PC-9 (cell line): ENCODE measurements at places on chromosomes 4 and X.
A peak's percentile ranks its signal among the peaks of the same experiment; 100 is the strongest.

GRCh38 chr4:165555302-165555701, 176.5 kb downstream of the CPE start:
- DNase-seq, result no peak

GRCh38 chr4:61619528-61619927, 419.4 kb downstream of the ADGRL3 start:
- no peak for DNase-seq

GRCh38 chr4:75545526-75545925, 10.3 kb upstream of the ODAPH start:
- no peak for DNase-seq

GRCh38 chr4:25283948-25284347, 28.6 kb upstream of the ZCCHC4 start:
- peak; percentile 51 for DNase-seq

- DNase-seq, result no peak
These were observed 448 bp upstream of the TBC1D8B start for GRCh38 chrX:106802063-106802387.

DNA sequence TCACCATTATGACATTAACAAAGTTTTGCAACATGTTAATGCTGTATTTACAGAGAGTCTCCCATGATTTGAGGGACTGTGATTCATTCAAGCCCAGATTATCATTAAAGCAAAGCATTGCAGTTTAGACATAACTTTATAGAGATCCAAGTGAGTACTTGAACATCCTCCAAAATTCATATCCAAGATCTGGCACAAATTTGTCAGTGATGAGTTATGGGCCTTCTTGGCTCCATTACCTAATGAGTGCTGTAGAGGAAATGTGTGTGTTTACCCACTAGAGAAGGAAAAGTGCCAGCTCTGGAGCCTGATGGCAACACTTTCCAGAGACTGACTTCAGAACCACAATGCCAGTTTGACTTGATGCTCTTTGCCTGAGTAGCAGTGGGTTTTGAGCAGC, 432.3 kb downstream of the GALNTL6 start:
- DNase-seq, result no peak

- DNase-seq, result no peak
These were observed 26.8 kb downstream of the SYNPO2 start for GRCh38 chr4:118915468-118915867.

DNA sequence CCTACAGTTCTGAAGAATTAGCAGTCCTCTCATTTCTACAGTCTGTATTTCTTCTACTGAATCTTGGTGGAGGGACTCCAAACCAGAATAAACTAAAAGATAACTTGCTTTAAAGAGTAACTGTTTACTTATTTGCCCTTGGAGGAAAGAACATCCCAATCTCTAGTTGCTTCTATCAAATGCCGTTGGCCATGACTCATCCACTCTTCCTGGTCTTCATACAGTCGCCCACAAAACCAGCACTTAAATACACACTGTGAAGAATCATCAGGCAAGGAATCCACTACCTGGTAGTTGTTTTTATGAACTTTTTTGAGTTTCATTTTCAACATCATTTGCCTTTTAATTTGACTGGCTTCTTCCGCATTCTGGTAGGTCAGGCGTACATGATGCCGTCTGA, 14.2 kb downstream of the ZNF518B start:
- DNase-seq, result no peak

GRCh38 chr4:142065086-142065647, 428.8 kb downstream of the IL15 start:
- DNase-seq, result no peak

DNA sequence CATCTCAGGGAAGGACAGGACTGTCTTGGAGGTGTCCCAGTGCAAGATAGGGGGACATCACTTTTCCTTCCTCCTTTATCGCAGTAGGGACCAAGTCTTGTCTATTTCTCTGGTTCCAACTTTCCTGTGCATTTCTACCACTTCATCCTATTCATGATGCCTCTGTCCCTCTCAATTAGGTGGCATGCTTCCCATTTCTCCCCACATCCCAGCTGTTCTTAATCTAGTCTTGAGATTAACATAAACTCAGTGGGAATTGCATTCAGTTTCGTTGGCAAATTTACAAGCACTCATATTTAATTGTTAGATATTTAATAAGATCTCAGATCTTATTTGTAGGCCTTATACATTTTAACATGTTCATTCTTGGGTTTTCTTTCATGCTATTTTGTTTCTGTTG, 15.7 kb upstream of the ODAM start:
- no peak for DNase-seq

DNA sequence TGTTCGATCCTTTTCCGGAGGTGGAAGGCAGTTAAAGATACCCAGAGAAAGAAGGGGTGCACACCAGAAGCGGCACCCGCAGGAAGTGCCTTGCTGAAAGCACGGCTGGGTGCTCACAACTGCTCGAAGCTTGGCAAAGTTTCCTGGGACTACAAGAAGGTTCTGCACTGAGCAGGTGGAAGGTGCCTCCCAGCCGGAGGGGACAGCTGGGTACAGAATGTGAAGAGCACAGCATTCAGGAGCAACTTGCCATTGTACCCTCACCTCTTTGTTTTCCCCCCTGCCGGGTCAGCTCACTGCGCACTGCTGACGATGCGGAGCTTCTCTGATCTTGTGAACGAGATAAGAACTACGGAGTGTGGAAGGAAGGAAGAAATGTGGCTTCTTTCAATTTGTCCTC, 289.2 kb downstream of the FBXW7 start:
- DNase-seq, result no peak

DNA sequence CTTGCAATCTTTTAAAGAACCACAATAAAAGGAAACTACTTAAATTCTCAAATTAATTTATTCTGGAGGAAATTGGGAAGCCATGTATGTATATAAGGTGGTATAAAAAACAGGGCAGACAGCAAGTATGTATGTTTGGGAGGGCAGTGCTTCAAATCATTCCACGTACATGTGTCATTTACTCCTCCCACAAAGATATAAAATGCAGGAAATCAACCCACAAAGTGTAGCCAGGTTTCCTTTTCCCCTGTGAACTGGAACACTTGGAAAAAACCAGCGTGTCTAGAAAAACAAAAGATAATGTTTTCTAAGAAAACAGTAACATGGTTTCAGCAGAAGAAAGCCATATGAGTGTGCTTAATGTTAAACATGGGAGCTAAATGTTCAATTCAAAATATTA, 156.7 kb upstream of the FAM47A start:
- DNase-seq, result no peak

DNA sequence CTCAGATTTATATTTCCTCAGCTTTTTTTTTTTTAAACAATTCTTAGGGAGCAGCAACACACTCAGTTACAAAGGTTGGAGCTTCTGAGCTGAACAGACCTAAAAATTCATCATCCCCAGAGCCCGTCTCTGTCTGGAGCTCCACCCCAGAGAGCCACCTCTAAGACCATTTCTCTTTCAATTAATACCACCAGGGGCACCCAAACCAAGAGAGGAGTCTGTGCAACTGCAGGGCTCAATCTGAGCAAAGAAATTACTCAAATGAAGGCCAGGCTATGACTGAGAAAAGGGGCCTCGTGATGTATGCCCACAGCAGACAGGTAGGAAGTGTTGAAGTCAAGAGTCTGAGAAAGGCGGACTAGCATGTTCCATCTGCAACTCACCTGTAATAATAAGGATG, 95.5 kb downstream of the C4orf51 start:
- no peak for DNase-seq

DNA sequence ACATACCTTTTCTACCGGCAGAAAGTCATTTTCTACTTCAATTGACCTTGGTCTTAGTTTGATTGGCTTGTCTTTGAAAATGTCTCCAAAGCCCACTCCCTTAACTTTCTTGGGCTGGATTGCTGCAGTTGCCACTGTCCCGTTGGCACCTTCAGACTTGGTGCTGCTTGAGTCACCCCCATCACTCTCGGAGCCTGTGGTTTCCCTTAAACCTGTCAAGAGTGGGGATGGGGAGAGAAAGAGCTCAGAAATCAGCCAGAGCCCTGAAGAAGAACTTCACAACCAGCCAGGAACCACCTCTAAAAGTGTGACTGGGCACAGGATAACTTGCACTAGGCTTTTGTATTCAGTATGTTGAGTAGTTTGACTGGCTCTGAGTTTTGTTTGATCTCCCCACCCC, 168.5 kb upstream of the MAP3K15 start:
- no peak for DNase-seq

GRCh38 chrX:121160987-121161386, 113.6 kb downstream of the GLUD2 start:
- no peak for DNase-seq

DNA sequence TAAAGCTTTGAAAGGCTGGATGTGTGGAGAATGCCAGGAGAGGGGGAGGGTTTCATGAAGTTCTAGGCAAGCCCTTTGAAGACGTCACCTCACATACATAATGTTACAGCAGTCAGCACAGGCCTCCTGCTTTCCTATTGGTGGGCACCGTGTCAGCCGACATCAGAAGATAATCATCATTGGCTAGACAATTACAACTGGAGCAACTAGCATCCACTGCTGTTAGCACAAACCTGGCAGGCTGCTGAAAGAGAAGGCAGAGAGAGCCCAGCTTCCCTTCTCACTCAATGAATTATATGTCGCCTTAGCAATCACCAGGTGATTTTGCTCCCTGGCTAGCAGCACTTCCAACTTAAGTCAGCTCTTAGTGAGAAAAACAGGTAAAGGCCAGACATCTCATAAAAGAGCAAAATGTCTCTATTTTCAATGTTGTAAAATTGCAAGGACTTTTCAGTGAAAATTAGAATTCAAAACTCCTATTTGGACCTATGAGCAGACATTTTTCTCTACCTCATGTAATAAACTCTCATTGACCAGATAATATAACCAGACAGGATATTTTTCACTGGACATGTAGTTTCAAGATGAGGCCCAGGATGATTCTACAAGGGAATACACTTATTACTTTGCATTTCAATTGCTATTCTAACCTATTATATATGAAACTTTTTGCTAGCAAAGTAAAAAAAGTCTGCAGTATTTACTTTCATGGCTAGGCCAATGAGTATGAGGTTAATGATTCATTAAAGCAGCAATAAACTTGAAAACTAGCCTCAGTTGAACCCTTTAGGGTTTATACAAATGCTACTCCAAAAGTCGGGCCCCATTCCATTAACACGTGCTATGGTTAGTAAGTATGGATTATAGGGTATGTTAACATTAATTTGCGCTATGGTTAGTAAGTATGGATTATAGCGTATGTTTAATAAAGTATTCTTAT, 4.3 kb downstream of the ELOVL6 start:
- no peak for DNase-seq

DNA sequence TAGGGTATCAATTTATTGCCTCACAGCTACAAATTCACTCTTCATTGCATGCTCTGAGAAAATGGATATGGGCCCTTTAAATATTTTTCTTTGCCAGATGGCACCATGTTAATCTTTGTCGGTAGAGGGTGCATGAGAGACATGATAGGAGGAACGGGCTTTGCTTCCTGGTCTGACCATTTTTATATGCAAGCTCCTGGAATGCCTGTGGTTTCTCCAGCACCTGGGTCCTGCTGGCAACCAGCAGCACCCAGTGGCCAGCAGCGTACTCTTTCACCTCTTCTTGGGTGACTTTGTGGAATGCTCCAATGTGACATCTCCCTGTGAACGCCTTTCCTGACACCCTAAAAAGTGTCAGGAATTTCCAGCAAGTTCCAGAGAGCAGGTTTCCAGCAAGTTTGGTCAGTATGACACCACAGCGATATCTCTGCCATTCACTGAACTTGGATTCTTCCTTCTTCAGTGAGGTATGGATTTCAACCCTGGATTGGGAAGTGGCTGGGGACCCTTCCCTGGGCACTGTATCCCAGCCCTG, 140.3 kb upstream of the PGRMC2 start:
- DNase-seq, result peak; percentile 89

- DNase-seq, result no peak
These were observed 20.8 kb downstream of the SLC25A43 start for GRCh38 chrX:119419898-119420297.

- no peak for DNase-seq
These were observed 127.4 kb upstream of the RPL34 start for GRCh38 chr4:108492816-108493595.

- no peak for DNase-seq
These were observed 6.0 kb downstream of the RPA4 start for GRCh38 chrX:96889726-96890125.

GRCh38 chrX:101287402-101287801, 3.7 kb downstream of the TAF7L start:
- no peak for DNase-seq

- DNase-seq, result no peak
These were observed 172.5 kb downstream of the HNRNPD start for GRCh38 chr4:82201303-82201702.

DNA sequence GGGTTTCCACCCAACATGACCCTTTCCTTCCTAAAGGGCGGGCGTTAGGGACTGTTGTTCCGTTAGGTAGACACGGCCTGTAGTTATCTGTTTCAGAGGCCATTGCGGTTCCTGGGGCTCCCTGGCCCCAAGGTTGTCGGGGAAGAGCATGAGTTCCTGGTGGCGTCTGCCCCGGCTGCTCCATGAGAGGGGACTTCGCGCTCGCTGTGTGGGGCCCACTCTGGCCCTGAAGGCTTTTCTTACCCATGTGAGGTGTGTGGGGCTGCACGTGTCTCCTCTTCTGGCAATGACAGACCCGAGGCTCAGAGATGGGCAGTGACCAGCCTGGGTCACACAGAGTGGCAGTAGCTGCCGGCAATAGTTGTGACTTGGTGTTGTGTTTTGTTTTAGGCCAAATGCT, 9.1 kb downstream of the TADA2B start:
- no peak for DNase-seq

GRCh38 chrX:10022580-10023245, 55.6 kb downstream of the CLDN34 start:
- DNase-seq, result no peak

DNA sequence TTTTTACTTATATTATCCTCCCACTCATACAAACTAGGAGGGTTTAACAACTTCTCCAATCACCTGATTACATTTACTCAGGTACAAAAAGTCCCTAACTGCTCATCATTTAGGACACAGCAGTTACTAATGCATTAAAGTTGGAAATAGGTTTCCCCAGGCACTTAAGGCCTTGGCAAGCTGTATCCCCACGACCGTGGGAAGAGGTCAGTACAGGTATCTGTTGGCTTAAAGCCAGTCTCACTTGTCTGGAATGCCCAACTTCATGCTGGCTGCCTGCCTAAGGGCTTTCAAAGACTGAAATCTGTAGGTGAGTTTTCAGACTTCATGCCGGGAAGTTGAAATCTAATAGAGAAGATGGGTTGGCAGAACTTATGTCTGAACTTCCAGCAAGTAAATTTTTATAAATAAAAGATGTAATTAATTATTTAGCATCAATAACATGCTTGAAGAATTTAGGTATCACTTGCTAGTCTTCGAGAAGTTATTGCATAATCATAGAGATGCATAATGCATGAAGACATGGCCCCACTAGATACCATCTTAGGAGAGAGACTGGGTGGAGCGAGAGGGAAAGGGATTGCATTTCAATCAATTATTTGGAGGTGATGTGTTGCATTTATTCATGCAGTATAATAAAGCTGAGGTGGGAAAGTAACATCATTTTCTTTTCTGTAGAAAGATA, 54.2 kb downstream of the SCD5 start:
- DNase-seq, result peak; percentile 90

GRCh38 chr4:110152386-110152785, 46.0 kb downstream of the ELOVL6 start:
- no peak for DNase-seq
